ENCODE measurements at places on chromosomes 2 and 18.

- no peak for DNase-seq
These were observed 260.3 kb downstream of the AFF3 start for GRCh38 chr2:99881901-99882591.

- no peak for DNase-seq
These were observed 39.5 kb downstream of the ADNP2 start for GRCh38 chr18:80148326-80149199.

GRCh38 chr2:80737047-80737446 is 432.5 kb upstream of the LRRTM1 start:
- no peak for DNase-seq

- DNase-seq = no peak
These were observed 499.7 kb upstream of the SYT4 start for GRCh38 chr18:43776997-43777396.

- no peak for DNase-seq
These were observed 171.4 kb upstream of the EPAS1 start for GRCh38 chr2:46125798-46126197.

- DNase-seq = peak; percentile 83
These were observed 115.1 kb upstream of the PELI1 start for GRCh38 chr2:64259312-64259711.

DNA sequence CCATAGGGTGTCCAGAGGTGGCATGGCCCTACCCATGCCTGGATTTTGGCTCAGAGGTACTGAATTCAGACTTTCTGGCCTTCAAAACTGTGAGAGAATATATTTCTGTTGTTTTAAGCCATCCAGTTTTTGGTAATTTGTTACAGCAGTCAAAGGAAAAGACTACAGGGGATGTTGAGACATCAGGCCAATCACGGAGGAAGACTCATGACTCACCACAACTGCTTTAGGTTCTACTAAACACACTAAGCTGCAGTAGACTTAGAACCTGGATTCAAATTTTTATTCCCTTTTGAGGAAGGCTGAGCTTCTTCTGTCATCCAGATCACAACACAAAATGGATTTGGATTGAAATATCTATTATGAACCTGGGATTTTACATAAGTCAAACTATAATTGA is 12.0 kb upstream of the C2orf66 start:
- DNase-seq = no peak

DNA sequence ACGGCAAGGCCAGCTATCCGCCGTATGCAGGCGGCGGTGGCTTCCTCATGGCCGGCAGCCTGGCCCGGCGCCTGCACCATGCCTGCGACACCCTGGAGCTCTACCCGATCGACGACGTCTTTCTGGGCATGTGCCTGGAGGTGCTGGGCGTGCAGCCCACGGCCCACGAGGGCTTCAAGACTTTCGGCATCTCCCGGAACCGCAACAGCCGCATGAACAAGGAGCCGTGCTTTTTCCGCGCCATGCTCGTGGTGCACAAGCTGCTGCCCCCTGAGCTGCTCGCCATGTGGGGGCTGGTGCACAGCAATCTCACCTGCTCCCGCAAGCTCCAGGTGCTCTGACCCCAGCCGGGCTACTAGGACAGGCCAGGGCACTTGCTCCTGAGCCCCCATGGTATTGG is 3.1 kb downstream of the B3GNT7 start:
- DNase-seq = no peak

- no peak for DNase-seq
These were observed 337.2 kb upstream of the SLC39A10 start for GRCh38 chr2:195319548-195320412.

DNA sequence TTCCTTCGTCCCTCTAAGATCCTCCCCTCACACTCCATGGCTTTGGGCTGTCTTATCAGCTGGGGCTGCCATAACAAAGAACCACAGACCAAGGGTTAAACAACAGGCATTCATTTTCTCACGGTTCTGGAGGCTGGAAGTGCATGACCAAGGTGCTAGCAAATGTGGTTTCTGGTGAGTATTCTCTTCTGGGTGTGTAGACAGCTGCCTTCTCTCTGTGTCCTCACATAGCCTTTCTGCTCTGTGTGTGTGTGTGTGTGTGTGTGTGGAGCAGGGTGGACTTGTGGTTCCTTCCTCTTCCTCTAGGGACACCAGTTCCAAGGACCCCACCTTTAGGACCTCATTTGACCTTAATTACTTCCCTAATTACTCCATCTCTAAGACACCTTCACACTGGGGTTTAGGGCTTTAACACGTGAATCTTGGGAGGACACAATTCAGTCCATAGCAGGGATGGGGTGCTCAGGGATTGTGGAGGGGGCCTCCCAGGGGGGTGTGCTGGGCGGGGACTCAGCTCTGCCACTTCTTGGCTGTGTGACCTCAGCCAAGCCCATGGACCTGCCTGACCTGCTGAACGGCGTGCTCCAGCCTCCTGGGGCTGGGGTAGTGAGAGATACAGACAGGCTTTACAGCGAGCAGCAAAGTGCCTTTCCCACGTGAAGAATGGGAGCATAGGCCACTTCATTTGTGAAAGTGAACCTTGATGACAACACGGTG is 38.0 kb downstream of the ACKR3 start:
- no peak for DNase-seq

- DNase-seq = no peak
These were observed 186.0 kb upstream of the RAB6C start for GRCh38 chr2:129793431-129793902.

DNA sequence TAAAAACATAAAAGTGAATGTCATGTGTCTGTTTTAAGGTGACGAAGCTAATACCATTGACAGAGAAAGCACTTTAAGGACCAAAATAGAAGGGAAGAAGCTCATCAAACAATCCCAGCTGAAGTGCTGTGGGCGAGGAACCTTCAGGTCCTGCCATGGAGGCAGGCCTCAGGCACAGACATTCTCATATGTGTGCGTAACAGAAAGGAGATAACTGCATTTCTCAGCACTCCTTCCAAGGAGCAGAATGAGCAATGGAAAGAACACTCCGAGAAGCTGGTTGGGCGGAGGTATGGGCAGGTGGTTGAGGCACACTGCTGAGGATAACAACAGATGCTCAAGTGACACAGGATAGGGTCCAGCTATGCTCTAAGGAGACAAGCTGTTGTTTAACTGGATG is 42.4 kb downstream of the PKDCC start:
- DNase-seq = no peak

DNA sequence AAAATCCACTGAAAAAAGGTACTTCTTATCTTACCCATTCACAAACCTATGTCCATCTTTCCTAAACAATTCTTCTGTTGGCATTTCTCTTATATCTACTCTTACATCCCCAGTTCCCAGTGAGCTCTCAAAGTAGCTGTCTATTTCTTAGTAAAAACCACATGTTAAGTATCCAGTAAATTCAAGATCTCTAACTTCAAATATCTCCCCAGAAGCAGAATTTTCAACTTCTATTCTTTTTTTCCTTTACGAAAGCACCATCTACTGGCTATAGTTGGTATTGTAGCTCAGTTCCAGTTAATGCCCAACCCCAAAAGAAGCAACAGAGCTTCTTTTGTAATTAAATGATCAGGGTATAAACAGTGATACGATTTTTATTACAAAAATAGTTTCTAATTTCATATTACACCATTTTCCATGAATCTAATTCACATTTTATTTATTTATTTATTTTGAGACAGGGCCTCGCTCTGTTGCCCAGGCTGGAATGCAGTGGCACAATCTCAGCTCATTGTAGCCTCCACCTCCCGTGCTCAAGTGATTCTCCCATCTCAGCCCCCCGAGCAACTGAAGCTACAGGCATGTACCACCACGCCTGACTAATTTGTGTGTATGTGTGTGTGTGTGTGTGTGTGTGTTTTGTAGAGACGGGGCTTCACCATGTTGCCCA is 28.5 kb downstream of the HRH4 start:
- peak; percentile 12 for DNase-seq

- DNase-seq = no peak
These were observed 192.8 kb upstream of the PXDN start for GRCh38 chr2:1937066-1937465.

DNA sequence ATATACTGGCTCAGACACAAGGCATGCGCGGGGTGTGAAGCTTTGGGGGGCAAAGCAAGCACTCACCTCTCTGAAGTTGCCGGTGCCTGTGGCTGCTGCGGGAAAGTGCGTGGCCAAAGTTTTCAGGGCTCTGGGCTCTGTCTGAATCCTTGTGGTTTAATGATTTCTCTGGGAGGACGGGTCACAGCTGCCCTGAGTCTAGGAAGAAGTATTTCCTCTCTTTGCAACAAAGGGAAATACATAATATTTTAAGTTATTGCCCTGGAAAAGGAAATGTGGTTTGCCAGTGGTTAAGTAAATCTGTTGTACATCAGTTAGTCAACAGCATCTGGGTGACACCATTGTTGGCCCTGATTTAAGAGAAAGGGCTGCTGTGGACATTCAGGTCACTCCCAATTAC is 56.7 kb upstream of the ZDBF2 start:
- no peak for DNase-seq

- DNase-seq = no peak
These were observed 16.3 kb downstream of the HS1BP3 start for GRCh38 chr2:20634507-20635112.

DNA sequence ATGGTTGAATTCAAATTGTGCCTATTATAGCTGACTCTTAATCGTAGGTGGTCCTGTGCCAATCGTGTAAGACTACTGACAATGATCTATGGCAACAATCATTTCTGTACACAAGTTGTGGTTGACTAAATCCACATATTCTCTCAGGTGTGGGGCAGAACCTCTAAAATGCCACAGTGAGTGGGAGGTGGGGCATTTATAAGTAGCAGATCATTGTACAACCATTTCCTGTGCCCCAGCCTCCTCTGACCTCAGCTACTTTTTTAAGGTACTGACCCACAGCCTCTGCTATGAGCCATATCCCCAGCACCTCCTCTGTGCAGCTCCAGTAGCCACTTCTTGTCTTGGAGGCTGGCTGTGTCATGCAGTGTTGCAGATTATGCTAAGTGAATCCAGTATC is 48.6 kb upstream of the RAPH1 start:
- DNase-seq = no peak

- DNase-seq = no peak
These were observed 194.8 kb downstream of the ZEB2 start for GRCh38 chr2:144325086-144325485.

- DNase-seq = peak; percentile 63
These were observed 1.8 kb downstream of the SP3 start for GRCh38 chr2:173963323-173963816.

- no peak for DNase-seq
These were observed 828 bp downstream of the CIB4 start for GRCh38 chr2:26640331-26640745.

GRCh38 chr18:12819322-12819721 is 64.7 kb downstream of the PTPN2 start:
- DNase-seq = no peak

- DNase-seq = no peak
These were observed 10.9 kb upstream of the EIF2AK2 start for GRCh38 chr2:37167636-37168180.

DNA sequence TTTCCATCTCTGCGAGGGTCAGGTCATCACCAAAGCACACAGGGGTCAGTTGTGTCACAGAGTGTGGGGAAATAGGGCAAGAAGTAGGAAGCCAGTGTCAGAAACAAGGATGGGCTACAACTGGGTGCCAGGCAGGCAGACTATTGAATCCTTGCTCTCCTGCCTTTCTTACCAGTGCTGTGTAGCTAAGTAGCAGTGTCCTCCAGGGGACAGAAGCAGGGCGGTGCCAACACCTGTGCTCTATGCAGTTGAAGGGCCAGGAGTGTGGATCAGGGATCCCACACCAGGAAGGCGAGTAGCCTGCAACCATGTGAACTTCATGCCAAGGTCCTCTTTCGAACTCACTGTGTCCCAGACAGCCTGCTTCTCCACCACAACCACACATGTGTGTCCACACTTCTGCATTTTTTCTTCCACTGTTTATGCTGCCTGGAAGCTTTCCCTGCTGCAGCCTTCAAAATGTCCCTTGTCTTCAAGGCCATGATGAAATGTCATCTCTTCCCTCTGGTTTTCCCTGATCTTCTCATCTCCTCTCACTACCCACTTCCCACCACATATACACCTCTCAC is 25.4 kb upstream of the REG3G start:
- no peak for DNase-seq

DNA sequence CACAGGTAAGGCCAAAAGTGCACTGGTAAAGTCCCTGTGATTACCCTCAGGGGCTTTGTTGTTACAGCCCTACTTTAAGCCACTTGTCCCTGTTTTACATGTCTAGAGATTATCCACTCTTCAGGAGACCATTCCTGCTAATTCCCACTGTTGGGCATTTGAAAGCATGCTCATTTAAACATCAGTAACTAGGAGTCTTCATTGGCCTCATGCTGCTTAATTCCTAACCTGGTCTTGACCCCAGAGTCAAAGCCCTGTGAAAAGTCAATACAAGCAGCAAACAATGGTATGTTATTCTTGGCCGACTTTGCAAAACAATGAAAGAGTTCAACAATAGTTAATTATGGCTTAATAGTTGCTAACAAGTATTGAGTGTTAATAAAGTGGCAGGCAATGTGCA is 23.2 kb downstream of the AFF3 start:
- DNase-seq = no peak

DNA sequence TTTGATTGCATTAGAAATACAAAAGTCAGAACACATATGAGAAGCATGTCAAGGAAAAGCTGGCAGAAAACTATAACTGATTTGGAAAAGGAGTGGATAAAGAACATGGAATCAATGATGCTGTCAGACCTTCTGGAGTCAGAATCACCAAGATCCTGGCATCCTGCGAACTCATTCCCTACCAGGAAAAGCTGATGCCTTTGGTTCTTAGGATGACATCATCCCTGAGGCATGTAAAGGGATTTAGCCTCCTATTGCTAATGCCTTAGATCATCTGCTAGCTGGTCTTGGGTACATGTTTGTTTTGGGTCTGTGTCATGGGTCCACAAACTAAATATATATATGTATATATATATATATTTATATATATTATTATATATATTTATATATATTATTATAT is 680.7 kb downstream of the EPHA4 start:
- DNase-seq = no peak

DNA sequence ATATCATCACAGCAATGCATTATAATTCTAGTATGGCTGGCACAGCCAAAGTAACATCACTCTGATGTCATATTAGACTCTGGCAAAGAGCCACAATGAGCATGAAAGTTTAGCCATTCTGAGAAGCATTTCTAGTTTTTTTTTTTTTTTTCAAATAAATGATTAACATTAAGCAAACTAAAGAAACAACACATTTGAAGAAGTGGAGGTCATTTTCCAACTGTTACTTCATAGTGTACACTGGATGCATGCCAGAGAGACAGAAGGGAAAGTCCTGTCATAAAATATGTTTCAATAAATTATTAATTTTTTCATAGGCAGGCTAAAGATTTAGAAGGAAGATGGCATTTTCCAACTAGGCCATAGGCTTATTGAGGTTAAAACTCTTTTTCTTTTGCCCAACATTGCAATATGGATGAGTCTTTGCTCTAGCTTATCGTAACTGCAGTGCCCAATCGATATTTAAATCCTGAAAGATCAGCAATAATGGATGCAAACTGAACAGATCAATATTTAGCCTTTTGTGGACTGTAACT is 1630.4 kb upstream of the ACVR2A start:
- DNase-seq = no peak

Measured in SK-N-MC (cell line).